ENCODE measurements at places on chromosomes 2 and 18.

DNA sequence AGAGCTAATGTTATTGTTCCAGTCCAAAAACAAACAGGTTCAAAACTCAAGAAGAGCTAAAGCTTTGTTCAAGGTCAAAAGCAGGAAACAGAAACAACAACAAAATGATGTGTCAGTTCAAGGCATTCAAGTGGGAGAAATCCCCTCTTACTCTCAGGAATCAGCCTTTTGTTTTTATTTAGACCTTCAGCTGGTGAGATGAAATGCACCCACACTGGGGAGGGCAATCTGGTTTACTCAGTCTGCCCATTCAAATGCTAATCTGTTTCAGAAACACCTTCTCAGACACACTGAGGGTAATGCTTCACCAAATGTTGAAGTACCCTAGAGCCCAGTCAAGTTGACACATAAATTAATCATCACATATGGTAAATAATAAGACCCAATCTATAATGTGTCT, 150.6 kb downstream of the TMX3 start:
- no peak for DNase-seq

DNA sequence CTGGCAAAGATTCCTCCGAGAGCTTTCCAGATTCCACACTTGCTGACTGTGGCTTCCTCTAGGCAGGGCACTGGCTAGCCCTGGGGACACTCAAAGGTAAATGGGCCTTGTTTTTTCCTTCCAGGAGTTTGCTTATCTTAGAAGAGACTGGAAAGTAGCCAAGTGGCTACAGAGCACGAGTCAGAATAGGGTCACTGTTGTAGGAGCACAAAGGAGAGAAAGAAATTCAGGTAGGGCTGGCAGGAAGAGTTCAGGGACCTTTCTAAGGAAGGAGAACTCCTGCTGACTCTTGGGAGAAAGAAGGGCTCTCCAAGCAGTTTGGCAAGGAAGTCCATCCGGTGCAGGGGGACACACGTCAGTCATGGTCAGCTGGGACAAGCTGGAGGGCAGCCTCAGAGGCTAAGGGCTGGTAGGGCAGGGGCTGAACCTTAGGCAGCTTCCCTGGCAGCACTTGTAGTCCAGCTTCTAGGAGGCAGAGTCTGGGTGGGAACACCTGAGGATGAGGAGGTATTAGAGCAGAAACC, 39.5 kb downstream of the NIFK start:
- no peak for DNase-seq

DNA sequence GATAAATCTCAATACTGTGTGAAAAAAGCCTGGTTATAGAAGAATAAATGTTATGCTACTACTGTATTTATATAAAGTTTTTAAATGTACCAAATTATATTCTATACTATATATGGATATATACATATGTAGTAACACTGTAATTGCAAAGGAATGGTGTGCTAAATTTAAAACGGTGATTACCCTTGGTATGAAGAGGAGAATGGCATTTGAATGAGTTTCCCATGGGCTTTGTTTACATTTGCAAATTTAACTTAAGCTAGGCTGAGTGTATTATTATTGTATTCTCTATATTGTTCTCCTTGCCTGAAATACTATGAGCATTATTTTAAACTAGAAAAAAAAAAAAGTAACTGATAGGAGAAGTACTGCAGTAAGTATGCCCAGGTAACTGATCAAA, 4.7 kb upstream of the SP3 start:
- no peak for DNase-seq

DNA sequence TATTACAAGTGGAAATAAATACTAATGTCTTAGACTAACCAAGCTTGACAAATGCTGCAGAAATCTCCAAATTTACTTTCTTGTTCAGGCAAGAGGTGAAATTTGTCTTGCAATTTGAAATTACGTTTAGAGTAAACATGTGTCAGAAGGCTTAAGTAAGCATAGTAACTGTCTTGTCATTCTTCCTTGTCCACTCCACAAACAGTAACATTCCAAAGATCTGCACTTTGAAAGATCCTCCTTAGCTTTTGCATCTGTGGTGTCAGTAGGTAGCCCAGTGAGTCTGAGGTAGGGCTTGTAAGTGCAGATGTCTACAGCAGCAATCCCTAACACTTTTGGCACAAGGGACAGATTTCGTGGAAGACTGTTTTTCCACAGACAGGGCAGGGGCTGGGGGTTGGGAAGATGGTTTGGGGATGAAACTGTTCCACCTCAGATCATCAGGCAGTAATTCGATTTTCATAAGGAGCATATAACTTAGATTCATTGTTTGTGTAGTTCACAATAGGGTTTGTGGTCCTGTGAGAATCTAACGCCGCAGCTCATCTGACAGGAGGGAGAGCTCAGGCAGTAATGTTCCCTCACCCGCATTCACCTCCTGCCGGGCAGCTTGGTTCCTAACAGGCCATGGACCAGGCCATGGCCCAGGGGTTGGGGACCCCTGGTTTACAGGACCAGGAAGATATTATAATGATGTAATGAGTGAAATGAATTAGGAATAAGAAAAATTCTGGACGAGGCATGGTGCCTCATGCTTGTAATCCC, 18.6 kb downstream of the RASGRP3 start:
- DNase-seq, result no peak

- no peak for DNase-seq
These were observed 26.6 kb downstream of the DPYSL5 start for GRCh38 chr2:26874514-26874913.

GRCh38 chr2:142866426-142866825, 11.0 kb upstream of the KYNU start:
- DNase-seq, result no peak

DNA sequence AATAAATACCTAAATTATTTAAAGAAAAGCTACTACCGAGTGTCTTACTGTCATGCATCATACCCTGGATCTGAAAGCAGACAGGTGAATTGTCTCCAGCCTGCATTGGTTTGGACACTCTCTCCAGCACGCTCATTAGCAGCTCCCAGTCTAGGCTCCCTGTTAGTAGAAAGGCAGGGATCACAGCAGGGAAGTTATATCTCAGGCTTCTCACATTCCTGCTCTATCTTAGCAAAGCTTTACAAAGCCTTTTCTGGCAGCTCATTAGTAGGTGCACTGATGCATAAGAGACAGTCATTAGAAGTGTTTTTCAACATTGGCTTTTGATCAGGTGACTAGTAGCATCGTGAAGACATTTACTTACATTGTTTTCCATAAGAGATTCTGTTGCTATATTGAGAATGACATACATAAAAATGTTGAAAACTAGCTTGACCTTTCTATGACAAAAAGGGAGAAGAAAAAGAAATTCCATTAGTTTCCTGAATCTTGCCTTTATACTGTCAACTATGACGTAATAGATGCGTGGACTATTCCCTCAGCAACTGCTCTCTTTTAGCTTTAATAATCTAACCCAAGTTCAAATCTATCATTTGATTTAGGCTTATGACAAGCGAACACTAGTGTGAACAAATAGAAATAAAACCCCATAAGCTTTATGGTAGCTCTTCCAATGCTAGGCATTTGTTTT, 408.7 kb upstream of the KCNH7 start:
- no peak for DNase-seq

DNA sequence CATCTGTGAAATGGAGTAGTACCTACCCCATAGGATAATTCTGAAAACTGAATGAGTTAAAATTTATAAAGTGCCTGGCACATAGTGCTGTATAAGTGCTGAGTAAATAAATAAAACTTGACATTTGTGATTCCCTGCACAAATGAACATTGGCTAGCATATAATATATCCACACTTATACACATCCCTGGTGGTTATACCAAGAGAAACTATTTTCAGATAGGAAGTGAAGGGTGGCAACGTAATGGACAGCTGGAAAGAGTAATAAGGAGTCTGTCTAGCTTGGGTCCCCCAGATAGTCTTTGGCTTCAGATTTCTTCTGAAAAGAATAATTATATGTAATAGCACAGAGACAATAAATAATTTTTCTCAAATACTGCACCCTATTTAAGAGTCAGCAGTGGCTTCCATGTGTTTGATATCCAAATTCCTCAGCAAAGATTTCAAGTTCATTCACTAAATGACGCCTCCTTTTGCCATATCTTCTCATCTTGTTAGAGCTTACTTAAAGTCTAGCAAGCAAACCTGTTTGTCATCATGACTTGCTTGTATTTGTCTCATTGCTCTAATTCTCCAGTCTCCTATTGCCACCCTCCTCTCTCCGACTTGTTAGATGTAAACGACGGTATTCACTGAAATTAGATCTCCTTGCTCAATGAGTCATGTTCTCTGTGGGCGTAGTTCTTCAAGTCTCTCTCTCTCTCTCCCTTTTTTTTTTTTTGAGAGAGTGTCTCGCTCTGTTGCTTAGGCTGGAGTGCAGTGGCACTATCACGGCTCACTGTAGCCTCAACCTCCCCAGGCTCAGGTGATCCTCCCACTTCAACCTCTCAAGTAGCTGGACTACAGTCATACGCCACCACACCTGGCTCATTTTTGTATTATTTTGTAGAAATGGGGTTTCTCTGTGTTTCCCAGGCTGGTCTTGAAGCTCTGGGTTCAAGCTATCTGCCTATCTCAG, 8.7 kb upstream of the ADGRF3 start:
- no peak for DNase-seq

DNA sequence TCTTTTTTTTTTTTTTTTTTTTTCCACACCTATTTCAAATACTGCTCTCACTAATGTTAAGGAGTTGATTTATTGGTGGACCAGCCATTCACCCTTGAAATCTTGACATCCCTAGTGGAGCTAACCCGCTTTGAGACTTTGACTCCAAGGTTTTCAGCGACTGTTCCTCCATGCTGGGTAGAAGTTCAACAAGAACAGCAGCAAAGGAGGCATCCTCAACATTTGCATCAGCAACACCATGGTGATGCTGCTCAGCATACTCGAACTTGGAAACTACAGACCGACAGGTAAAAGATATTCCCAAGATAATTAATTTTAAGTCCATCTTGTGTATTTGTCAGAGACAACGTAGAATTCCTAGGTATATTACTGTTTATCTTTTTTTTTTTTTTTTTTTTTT, 74.0 kb downstream of the BIRC6 start:
- no peak for DNase-seq

DNA sequence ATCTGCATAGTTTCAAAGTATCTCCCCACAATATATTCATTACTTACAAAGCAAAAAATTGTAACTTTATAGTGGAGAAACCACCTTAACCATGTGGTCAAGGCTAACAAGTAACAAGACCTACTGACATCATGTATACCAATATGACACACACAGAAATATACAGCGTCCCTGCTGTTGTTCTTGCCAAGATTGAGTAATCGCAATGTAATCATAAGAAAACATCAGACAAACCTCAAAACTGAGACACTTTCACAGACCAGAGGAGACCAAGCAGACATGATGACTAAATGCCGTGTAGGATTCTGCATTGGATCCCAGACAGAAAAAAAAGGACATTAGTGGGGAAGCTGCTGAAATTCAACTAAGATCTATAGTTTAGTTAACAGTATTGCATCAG, 123.0 kb downstream of the ACAA2 start:
- no peak for DNase-seq

GRCh38 chr18:59617468-59617932, 79.7 kb downstream of the CCBE1 start:
- DNase-seq, result no peak

DNA sequence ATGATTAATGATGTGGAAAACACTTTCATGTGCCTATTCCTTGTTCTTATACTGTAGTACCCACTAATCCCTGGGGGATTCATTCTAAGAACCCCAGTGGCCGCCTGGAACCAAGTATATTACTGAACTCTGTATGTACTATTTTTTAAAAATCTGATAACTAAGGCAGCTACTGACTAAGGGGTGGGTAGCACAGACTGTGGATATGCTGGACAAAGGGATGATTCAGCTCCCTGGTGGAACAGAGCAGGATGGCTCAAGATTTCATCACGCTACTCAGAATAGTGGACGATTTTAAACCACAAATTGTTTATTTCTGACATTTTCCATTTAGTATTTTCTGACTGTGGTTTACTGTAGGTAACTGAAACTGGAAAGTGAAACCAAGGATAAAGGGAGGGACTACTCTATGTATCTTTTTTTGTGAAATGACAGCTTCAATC, 41.8 kb upstream of the CDC42EP3 start:
- DNase-seq, result no peak

GRCh38 chr2:133789743-133790142, 221.5 kb upstream of the NCKAP5 start:
- no peak for DNase-seq

DNA sequence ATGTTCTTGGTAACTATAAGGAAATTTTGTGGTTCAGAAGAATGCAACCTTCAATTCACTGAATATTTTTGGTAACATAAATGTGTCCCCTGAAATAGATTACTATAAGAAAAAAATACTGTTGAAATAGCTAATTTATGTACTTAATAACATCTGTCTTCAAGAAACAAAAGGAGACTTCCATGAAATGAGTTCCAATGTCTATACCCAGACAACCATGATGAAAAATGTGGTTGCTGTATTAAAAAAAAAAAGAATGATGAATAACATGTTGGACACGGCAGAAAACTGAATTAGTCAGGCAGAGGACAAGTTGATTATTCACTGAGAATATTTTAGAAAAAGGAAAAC, 98.5 kb downstream of the TACR1 start:
- DNase-seq, result no peak

DNA sequence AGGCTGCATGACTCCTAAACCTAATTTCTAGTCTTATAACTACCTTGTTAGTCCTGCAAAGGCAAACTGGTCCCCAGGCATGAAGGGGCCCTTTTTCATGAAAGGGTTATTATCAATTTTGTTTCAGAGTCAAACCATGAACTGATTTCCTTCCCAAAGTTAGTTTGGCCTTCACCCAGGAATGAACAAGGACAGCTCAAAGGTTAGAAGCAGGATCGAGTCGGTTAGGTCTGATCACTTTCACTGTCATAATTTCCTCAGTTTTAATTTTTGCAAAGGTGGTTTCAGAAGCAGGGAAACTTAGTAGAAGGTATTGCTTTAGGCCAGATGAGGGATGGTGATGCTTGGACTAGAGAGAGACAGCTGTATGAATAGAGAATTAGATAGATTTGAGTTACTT, 8.7 kb upstream of the ALS2 start:
- DNase-seq, result no peak

DNA sequence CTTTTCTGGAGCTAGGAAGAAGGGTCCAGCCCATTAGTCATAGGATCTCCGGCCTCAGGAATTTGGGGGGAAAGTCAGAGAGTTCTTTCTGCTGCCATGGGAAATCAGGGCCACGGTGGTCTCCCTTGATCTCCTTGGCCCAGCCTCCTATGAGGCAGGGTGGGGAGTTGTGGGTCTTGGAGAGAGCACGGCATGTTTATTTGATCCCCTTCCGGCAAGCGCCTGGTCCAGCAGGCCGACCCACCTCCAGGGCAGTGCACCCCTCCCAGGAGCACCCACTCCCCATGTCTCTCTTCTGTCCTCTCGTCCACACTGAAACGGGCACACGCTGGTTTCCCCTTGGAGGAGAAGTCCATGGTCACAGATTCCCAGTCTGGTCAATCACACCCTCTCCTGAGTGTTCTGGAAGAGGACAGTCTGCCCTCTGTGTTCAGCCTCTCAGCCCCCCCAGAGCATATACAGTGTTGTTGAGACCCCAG, 464.6 kb upstream of the HS6ST1 start:
- DNase-seq, result no peak

DNA sequence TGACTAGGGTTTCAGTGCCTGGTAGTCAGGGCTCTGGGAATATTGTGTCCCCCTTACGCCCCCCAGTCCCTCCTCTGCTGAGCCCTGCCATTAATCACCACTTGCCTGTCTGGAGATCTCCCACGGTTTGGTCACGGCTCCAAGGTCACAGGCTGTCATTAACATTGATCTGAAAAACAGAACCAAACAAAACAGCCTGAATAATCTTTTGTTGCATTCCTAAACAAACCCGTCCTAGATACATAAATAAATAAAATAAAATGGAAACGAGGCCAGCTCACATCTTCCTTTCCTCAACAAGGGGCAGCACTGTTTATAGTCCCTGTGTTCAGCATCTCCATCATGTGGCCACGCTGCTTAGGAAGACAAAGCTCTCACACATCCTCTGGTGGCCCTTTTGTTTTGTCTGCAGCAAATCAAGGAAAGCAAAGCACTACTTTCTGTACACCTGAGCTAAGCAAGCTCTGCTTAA, 282.8 kb downstream of the AGPS start:
- DNase-seq, result no peak

Measured in effector memory CD4-positive, alpha-beta T cell (primary cell).